ENCODE measurements at places on chromosomes 3 and 15. TPM values are rescaled to one million over a fixed set of nuclear protein-coding genes. Genes with fewer than 3 reads are reported as not detected.

The CIAO2A gene
- total RNA-seq: 84.2 TPM

The GPR15 gene
- total RNA-seq: not detected

The SPTBN5 gene
- total RNA-seq: 2.3 TPM

The BCL2A1 gene
- 0.13 TPM for total RNA-seq

The SYNPR gene
- not detected for total RNA-seq

The EPHA6 gene
- not detected for total RNA-seq

The NR1I2 gene
- 0.05 TPM for total RNA-seq

The TNIK gene
- total RNA-seq: 7.3 TPM

The TMEM62 gene
- total RNA-seq: 18.9 TPM

The MRPS11 gene
- total RNA-seq: 61.2 TPM

The FOXB1 gene
- total RNA-seq: not detected

The C3orf70 gene
- total RNA-seq: 3.1 TPM

The EPB42 gene
- total RNA-seq: not detected

The RGMA gene
- total RNA-seq: not detected

The ACOX2 gene
- not detected for total RNA-seq

The RNU5B-1 gene
- not detected for total RNA-seq

The POU1F1 gene
- not detected for total RNA-seq

The NAALADL2 gene
- 0.13 TPM for total RNA-seq

The RBPMS2 gene
- 0.05 TPM for total RNA-seq

The CCDC71 gene
- 25.3 TPM for total RNA-seq

The PLSCR2 gene
- total RNA-seq: not detected

The PIGX gene
- 21.2 TPM for total RNA-seq

The UPK1B gene
- not detected for total RNA-seq

The GNL3 gene
- total RNA-seq: 102 TPM

The TERC gene
- 146 TPM for total RNA-seq

The REC114 gene
- not detected for total RNA-seq

The WNT5A gene
- 0.93 TPM for total RNA-seq

The GXYLT2 gene
- total RNA-seq: 0.64 TPM

The RTP4 gene
- 5.5 TPM for total RNA-seq

The A4GNT gene
- not detected for total RNA-seq

The CSPG4 gene
- total RNA-seq: under 0.01 TPM

The TMC3 gene
- total RNA-seq: not detected

The GABRB3 gene
- total RNA-seq: not detected

The UROC1 gene
- total RNA-seq: not detected

The PSMD2 gene
- 1,106 TPM for total RNA-seq

The GOLGA6D gene
- not detected for total RNA-seq

The TIGIT gene
- total RNA-seq: not detected

The RARB gene
- total RNA-seq: 35.0 TPM

The CCDC13 gene
- total RNA-seq: not detected

The AHSG gene
- not detected for total RNA-seq

The CCK gene
- not detected for total RNA-seq

The CYP11A1 gene
- not detected for total RNA-seq

The TUSC2 gene
- total RNA-seq: 46.2 TPM

The ADCY5 gene
- total RNA-seq: not detected

The LYZL4 gene
- total RNA-seq: not detected

The ZIC1 gene
- not detected for total RNA-seq

The CRABP1 gene
- not detected for total RNA-seq

The PDCD6IP gene
- 159 TPM for total RNA-seq

The UACA gene
- total RNA-seq: 71.3 TPM

The GOLGA8M gene
- 0.20 TPM for total RNA-seq

The SEMA3G gene
- 3.5 TPM for total RNA-seq

The MYD88 gene
- 45.5 TPM for total RNA-seq

Measured in mammary microvascular endothelial cell (primary cell).